Vagina (tissue), 2 donors: ENCODE measurements at places on chromosomes 13 and 19.

DNA sequence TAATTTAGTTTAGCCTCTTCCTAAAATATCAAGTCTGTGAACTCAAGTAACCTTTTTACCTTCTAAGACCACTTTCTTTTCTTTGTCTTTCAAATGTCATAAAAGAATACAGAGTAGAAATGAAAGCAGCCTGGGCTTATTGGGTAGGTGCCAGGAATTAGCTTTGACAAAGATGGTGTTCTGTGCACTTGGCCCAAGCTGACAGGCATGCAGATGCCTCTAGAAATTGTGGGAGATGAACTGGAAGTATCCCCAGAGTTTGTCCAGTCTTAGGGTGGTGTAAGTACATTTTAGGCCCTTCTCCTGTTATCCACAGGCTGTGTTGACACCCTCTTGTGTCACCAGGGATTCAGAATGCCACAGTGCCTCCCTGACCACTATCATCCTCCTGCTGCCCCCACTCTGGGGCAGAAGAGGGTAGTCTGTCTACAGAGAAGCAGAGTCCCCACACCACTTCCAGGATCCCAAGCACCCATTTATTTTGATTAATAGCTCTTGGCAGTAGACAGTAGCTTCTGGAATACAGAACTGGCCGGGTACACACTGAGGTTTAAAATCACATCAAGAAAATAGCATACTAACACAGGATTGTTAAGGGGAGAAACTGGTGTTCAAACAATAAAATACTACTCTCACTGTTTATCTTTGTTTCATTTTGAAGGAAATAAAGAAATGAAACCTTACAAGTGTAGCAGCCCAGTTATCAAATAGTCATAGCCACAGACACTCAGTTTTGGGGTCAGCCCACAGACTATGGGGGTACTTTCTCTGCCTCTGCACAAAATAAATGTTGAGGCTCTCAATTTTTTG, 343.2 kb downstream of the KCNRG start:
- no peak for DNase-seq

- DNase-seq, result peak; percentile 93
Observed at GRCh38 chr19:6744381-6745301, 5.2 kb downstream of the TRIP10 start.

- no peak for DNase-seq
Observed at GRCh38 chr19:38506723-38507550, 73.4 kb downstream of the RYR1 start.

DNA sequence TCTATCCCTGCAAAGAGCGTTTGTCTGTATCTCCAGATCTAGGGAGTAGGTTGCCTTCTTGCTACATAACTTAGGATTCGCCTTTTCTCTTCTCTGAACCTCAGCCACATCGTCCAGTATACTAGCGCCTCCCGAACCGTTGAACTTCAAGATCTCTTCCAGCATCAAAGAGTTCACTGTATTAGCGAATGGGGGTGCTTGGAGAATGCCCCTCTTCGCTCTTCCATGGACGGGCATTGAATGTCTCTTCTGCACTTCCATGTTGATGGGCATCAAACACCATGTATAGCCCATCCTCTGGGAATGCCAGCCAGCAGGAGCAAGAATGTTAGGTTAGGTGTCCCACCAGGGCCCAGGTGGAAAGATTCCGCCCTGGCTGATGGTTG, 575 bp upstream of the OXGR1 start:
- no peak for DNase-seq

- DNase-seq, result no peak
Observed at GRCh38 chr19:10809651-10810285, 26.2 kb downstream of the TMED1 start.

- DNase-seq, result no peak
Observed at GRCh38 chr19:33410915-33411401, 37.4 kb downstream of the CEBPG start.

- no peak for DNase-seq
Observed at GRCh38 chr19:39645800-39646411, 9.8 kb upstream of the LGALS16 start.

DNA sequence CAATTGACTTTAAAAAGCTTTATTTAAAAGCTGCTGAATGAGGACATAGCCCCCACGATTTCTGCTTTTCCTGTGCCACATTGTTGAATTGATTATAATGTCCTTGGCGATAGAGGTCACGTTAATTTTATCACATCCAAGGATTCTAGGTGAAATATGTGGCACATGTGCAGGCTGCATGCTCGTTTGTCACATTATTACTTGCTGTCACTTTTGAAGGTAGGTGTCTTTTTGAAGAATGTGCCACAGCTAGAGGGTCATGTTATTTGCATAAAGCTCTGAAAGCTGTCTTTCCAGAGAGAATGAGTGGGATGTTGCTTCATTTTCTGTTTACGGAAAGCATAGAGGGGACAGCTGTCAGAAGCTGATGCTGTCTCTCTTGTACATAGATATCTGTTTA, 927.6 kb upstream of the ATXN8OS start:
- DNase-seq, result no peak

DNA sequence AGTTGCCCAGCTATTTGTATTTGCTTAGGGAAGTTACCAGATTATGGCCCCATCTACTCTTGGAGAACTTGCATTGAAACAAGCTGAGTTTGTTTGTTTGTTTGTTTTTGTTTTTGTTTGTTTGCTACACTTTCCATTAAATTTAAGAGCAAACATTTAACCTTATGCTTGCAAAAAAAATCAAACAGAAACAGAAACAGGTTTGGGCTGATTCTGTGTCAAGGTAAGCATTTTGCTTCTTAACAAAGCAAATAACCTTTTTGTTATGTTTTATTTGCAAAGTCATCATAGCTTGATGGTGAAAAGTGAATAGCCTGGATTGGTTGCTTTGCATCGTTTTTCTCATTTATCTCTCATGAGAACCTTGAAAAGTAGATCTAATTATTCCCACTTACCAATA, 531.8 kb downstream of the EFNB2 start:
- no peak for DNase-seq

- no peak for DNase-seq
Observed at GRCh38 chr19:34041925-34042521, 130.3 kb upstream of the LSM14A start.

DNA sequence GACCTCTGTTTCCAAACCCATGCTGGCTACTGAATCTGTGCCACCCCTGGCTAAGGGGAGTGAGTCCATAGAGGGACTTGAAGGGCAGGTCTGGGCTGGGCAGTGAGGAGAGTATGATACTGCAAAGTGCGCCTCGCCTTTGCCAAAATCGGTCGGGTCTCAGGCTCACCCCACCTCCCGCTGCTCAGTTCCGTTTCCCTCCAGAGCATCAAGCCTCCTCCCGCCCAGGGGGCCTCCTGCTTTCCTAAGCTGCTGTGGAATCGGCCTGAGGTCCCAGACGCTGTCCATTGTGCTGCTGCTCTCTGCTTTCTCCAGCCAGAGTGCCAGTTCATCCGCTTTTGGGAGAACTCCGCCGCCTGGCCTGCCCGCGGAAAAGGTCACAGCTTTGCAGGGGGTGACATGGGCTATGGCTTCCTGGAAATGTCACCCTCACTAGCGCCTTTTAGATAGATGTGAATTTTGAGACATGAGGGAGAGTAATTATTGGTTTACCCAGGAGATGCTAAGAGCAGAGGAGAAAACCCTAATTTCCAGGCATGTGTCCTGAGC, 1418.4 kb downstream of the UQCRFS1 start:
- no peak for DNase-seq

- no peak for DNase-seq
Observed at GRCh38 chr13:42266473-42266872, 5.5 kb upstream of the AKAP11 start.

DNA sequence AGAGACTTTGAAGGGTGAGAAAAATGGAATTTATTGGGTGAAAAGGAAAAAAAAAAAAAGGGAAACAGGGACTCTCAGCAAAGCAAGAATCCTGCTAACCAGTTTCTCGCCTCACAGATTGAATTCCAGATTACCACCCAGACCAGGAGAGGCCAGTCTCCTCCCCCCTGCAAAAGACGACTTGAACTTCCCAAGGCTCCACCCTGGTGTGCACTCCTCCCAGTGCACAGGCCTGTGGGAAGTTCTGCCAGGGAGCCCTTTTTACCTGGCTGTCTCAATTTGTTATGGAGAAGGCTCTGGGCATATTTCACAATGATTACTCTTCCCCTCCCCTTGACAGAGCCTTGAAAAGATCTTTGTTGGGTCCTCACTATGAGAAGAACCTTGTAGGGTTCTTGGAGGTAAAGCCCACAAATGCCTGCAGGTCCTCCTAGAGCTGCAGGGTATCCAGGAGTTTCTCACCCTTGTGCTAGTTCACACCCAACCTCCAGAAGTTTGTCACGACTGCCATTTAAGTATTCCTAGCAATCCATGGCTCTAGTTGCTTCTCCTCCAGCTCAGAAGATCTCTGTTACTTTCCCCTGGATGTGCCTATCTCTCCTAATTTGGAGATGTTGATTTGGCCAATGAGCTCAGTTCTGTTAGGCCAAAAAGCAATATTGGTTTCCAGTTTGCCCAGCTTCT, 229.8 kb upstream of the TMTC4 start:
- DNase-seq, result no peak

DNA sequence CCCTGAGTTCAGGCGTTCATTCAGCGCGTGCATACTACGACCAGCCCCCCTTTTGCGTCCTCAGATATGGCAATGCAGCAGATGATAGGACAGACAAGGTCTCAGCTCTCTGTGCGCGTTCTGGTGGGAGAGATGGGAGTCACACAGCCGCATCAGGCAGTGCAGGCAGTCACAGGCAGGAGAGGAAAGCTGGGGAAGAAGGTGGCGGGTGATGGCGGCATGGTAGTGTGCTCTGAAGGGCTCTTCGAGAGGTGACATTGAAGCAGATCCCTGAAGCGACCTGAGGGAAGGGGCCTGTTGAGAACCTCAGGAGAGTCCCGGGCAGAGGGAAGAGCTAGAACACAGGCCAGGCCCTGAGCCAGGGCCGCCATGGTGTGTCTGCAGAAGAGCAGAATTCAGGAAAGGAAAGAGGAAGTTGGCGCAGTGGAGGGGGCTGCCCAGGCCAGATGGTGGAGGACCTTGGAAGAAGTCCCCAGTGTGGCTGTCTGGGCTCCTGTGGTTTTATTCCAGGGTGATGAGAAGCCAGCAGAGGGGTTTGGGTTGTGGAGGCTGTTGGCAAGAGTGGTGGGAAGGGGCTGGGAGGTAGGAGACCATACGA, 3.5 kb downstream of the USF2 start:
- no peak for DNase-seq

- DNase-seq, result no peak
Observed at GRCh38 chr19:29535984-29536508, 10.3 kb downstream of the VSTM2B start.

DNA sequence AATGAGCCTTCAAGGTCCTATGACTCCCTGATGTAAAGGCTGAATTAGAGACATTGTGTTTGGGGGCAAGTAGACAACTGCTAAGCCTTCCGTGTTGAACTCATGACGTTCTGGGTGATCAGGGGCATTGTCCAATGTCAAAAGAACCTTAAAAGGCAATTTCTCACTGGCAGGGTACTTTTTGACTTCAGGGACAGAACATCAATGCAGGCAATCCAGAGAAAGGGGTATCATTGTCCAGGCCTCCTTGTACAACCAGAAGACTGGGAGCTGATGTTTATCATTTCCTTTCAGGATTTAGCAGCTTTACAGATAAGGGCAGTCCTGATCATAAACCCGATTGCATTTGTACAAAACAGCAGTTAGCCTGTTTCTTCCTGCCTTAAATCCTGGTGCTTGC, 25.0 kb upstream of the SMAD9 start:
- no peak for DNase-seq

DNA sequence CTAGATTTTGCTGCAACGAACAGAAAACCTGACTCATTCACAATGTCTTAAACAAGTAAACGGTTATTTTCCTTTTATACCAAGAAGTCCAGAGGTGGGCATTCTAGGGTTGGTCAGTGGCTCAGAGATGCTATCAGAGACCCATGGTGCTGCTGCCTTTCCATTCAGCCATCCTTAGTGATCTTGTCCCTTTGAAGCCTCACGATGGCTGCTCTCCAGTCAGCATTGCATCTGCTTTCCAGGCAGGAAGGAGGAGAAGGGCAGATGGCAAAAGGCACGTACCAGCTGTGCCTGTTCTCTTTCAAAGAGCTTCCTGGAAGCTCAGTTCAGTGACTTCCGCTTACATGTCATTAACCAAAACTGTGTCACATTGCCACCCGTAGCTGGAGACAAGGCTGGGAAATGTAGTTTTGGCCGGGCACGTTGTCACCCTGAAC, 30.1 kb downstream of the WDFY2 start:
- no peak for DNase-seq

- no peak for DNase-seq
Observed at GRCh38 chr13:73303851-73304250, 245.0 kb downstream of the KLF5 start.

- DNase-seq, result no peak
Observed at GRCh38 chr19:45947926-45948325, 25.7 kb downstream of the NOVA2 start.

GRCh38 chr13:47216176-47216822, 319.4 kb upstream of the HTR2A start:
- no peak for DNase-seq

DNA sequence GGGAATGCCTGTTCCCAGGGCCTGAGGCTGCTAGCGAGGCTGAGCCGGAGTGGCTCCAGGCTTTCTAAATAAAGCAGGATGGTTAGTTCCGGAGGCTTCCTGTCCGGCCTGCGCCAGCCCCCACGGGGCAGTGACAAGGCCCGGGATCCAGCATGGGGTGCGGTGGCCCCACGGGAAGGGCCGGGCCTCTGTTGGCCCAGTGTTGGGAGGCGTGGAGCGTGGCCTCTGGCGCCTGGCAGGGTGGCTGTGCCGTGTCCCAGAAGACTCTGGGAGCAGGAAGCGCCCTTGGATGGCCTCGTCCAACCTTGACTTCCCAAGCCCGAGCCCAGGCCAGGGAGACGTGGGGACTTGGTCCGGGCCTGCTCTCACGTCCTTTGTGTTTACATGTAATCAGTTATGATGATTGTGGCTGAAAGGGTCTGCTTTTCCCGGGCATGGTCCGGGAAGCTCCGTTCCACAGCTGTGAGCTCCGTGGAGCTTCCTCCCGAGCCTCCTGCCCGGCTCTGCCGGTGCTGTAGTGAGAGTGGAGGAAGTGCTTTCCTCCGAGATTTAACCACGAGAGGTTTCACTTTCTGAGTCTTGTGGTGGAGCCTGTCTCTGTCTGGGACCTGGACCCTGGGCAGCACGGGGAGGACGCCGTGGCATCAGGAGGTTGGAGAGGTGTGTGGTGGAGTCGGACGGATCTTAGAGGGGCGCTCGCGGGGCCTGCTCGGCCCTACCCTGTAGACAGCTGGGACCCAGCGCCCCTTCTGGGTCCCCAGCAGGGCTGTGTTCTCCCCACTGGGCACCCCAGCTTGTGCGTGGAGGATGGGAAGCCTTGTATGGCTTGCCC, 4.6 kb downstream of the GNA11 start:
- no peak for DNase-seq

DNA sequence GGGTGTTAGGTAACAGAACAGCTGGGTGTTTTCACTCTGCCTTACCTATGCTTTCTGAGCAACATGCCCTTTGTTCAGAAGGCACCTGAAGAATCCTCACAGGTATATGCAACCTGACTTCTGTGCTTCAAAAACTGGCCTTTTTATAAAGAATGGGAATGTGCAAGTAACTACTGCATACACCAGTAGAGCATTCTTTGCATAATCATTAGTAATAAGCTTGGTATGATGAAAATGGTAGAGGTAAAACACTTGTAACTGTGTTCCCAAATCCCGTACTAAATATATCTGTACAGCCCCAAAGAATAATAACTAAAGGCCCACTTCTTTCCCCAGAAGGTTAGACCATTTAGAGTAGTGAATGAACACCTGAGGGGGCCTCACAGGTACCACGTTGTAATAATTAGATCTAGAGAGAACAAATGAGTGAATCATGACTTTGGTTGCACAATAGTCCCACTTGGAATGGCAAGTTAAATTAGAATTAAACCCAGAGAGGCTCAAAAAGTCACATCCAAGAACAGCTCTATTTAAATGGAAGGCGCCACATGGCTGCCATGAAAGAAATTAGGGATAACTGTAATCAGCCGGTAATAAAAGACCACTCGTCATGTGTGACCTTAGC, 413.9 kb downstream of the KLF12 start:
- DNase-seq, result no peak
